NCI-H524 (cell line): ENCODE measurements at places on chromosomes 2 and 18.

- no peak for DNase-seq
Measured at GRCh38 chr2:204110751-204111516, 174.4 kb downstream of the ICOS start.

- no peak for DNase-seq
Measured at GRCh38 chr2:205321231-205321630, 361.1 kb upstream of the NRP2 start.

DNA sequence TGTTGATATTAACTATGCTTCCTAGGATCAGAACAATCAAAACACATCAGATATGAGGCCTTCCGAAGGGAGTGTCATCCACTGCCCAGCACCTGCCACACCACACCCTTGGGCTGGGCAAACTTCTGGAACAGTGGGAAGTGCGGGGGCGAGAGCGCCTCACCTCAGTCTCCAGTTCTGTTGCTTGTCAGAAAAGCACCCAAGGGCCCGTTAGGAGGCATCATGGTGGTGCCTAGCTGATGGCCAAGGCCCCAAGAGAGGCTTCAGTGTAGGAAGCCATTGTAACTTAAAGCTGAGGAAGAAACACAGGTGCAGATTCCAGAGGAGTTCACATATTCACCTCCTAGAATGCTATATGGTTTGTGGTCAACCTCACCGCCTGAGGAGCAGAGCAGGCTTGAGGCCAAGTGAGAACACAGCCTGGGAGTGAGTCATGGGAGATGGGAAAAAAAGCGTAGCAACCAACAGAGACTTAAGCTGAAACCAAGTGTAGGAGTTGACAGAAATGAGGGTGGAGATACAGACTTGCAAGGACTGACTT is 85.1 kb upstream of the ATL2 start:
- DNase-seq: no peak

DNA sequence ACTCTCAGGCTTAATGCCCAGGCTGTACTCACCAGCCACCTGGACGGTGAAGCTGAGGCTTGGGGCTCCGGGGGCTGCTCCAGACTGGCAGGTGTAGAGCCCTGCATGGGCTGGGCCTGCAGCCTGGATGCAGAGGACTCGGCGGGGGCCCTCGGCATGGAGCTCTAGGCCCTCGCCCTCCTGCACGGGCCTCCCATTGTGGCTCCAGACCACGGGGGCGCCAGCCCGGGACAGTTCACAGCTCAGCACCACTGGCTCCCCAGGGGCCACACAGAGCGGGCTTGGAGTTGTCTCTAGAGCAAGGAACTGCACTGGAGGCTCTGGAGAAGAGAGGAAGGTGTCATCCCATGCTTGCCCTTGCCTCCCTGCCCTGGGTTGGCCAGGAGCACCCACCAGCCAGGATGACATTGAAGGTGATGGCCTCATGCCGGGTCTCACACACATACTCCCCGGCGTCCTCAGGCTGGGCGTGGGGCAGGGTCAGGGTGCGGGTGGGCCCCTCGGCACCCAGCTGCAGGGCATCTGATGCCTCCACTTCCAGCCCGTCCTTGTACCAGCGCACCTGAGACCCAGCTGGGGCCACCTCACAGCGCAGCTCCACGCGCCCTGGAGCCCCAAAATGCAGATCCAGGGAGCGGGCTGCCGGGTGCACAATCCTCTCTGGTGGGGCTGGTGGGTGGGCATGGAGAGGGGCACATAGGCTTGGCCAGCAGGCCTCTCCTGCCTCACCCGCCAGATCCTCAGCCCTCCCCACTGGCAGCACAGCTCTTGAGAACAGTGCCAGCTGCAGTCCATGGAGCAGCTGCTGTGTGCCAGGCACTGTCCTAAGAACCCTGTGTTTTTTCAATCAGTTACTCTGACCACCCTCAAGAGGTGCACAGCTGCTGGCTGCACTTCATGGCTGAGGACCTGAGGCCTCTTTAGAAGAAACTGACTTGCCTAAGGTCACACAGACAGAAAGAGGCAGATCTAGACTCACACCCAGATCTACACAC is 13.3 kb downstream of the OBSL1 start:
- peak; percentile 23 for DNase-seq

- no peak for DNase-seq
Measured at GRCh38 chr2:205034034-205034433, 488.8 kb downstream of the PARD3B start.

DNA sequence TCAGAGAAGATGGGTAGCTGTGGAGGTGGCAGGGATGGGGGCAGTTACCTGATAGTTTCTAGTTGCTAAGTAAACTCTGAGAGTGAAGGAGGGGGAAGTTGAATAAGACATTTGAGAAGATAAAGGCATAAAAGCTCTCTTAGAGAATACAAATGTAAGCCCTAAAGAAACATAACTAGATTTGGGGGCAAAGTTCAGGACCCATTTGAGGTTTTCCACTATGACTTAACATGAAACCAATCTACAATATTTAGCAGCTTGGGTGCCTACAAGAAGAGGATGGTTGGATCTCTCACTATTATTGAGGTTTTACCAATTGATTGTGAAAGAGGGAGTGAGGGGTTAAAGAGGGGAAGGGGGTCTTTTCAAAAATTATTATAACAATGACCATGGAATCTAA is 34.4 kb upstream of the LYPD6 start:
- no peak for DNase-seq

GRCh38 chr2:65499216-65499615 is 66.8 kb upstream of the SPRED2 start:
- DNase-seq: no peak

DNA sequence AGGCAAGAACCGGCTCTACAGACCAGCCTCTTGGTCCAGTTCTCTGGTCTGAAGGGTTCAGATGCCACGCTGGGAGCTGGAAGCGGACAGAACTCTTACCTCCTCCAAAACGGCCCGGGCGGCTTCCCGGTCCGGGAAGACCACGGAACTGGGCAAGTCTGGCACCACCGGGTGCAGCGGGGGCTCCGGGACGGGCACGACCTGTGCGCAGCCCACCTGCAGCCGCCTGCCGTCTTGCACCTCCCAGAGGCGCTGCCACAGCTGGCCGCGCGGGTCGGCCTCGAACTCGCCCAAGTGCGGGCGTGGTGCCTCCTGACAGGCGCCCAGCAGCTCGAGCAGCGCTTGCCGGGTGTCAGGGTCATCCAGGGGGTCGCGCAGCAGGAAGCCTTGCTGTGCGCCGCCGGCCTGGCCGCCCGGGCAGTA is 773 bp downstream of the CMPK2 start:
- peak; percentile 31 for DNase-seq

DNA sequence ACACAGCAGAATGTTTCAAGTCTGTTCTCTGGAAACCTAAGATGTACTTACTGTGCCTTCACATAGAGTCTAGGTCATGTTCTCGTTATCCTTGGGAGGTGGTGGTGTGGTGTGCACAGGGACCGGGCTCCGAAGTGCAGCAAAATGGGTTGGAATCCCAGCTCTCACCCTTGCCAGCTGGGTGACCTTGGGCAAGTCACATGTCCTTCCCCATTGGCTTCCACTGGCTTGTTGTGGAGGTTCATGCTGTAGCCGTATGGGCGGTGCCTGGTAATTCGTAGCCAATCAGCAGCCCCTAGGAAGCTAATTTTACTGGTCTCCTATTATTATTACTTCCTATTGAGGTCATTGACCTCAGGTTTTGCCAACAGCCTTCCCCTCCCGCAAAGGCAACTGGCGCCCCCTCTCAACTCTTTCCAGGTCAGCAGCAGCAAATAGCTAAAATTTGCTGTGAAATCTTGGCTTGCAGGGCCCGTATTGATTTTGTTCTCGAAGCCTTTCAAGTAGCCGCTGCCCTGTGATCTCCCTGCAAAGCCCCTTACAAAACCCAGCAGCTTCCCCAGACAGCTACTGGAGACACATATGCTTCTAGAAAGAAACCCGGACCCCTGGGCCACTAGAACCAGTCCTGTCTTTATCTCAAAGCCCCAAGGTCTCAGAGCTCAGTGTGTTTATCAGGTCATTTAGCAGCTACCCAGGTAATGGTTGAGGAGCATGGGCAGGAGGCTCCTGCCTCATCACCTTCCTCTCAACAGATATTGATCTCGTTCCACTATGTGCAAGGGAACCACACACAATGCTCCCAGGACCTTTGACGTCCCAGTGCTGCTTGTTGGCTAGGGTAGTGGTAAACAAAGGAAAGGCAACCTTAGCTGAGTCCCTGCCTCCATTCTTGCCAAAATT is 66.5 kb upstream of the SLC1A4 start:
- DNase-seq: no peak

DNA sequence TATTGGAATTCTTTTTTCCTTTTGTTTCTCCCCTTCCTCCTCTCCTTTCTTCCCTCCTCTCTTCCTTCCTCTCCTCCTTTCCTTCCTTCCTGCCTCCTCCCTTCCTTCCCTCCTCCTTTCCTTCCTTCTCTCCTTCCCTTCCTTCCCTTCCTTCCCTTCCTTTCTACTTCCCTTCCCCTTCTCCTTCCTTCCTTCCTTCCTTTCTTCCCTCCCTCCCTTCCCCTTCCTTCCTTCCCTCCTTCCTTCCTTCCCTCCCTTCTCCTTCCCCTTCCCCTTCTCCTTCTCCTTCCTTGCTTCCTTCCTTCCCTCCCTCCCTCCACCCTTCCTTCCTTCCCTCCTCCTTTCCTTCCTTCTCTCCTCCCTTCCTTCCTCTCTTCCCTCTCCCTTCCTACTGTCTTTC is 431.0 kb upstream of the MEIS1 start:
- DNase-seq: no peak

DNA sequence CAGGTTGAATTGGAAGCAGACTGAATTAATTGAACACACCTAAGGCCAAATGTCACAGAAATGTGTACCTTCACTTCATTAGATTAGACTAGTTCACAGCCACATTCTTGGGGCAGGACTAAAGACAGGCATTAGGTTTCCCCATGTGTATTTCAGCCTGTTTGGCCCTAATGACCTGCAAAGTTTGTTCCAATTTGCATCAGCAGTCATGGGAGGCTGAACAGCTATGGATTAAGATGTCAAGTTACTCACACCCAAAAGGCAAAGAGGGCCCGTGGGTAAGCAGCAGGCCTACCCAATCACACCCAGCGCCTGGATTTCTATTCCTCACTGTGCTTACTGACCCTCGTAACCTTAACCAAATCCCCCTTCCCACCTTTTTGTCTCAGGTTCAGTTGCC is 99.6 kb upstream of the RIOK3 start:
- DNase-seq: no peak

- no peak for DNase-seq
Measured at GRCh38 chr2:234339501-234339900, 157.4 kb downstream of the ARL4C start.

DNA sequence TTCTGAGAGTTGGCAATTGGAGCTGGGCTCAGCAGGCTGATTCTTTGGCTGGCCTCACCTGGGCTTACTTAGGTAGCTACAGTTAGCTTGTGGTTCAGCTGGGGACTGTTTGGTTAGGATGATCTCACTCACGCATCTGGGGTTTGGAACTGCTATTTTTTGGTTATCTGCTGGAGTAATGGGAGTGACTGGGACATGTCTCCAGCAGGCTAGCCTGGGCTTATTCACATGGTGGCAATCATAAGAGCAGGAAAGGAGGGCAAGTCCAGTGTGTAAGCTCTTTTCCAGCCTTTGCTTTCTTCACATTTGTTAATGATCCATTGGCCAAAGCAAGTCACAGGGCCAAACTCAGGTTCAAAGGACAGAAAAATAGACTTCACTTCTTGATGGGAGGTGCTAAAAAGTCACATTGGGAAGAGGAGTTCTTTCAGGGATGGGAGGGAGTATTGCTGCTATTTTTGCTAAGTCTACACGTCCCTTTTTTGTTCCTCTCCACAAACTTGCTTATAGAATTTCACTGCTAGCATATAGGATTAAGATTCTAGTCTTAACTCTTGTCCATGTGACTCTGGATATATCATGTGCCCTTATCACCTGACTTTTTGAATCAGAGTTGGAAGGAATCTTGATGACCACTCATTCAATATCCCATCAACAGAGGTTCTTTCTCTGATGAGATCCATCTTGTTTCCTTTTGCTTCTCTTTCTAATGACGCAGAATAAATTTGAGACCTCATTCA is 174.0 kb downstream of the ZFP36L2 start:
- DNase-seq: no peak

GRCh38 chr2:127563458-127564428 is 28.3 kb downstream of the MYO7B start:
- no peak for DNase-seq

DNA sequence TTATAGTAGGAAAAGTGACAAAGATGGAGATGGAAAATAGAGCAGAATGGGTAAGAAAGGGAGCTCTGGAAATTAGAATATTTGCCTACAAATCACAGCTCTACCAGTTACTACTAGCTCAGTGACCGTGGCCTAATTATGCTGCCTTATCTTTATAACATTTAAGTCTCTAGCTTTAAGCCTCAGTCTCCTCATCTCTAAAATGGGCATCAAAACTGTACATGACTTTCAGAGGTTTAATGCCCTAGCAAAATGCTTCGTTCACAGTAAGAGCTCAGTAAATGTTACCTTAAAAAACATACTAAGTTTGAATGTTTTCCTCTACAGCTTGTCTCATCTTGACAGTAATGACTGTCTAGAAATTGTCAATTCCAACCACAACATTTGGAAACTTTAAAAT is 8.3 kb upstream of the PTPRM start:
- DNase-seq: no peak

- DNase-seq: no peak
Measured at GRCh38 chr2:191345788-191346187, 100.6 kb downstream of the MYO1B start.

DNA sequence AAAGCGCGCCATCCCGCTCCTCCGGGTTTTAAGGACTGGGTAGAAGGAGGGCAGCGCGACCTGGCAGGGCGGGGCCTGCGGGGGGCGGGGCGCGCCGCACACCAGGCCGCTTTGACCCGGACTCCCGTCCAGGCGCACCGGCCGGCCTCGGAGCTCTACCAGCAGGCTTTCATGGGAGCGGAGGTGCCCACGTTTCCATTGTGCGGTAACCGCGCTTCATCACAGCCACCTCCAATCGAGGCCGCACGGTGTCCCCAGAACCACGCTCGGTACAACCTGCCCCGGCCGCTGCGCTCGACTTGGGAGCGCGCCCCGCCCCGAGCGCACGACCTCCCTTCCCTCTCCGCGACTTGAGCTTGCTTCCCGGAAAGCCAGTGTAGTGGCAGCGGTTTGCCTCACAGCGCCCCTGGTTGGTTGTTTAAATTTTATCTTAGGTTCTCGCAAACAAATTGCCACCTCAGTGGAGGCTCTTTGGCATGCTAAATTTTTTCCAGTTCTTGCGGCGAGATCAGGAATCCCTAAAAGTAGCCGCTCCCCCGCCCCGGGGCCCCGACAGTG is 280 bp upstream of the CYP1B1 start:
- DNase-seq: peak; percentile 86

- DNase-seq: peak; percentile 79
Measured at GRCh38 chr2:5691221-5691984, 781 bp upstream of the SOX11 start.

DNA sequence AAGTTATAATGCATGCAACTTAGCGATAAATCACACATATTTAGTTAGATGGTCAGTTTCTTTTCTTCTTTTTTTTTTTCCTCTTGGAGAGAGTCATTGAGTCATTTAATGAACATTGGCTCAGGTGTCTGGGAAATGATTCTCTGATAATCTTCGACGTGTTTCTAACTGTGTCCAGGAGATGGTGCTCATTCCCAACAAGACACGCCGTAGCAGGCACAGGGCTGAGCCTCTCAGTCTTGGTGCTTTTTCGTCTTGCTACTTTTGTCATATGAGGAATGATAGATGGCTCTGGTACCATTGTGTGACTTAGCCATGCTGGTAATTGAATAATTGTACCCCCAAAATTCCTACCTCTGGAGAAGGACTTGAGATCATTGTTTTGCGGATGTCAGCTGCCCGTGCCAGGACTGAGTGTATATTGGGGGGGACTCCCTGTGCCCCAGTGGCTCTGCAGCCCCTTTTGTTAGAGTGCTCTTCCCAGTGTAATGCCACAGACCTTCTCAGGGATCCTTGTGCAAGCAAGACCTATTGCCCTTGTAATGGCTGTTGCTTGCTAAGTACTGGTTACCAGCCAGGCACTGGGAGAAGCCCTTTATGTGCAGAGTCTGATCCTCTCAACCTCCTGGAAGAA is 107.6 kb upstream of the CYRIA start:
- peak; percentile 31 for DNase-seq
